LHCN-M2 (cell line): ENCODE measurements at places on chromosomes 7 and 10. TPM values are rescaled to one million over a fixed set of nuclear protein-coding genes. Genes with fewer than 3 reads are reported as not detected.

TMEM270 gene
- not detected in 2 replicates for total RNA-seq

AASS gene
- total RNA-seq = 9.0 and 11.0 TPM in 2 replicates

PLEKHS1 gene
- not detected in 2 replicates for total RNA-seq

FXYD4 gene
- not detected in 2 replicates for total RNA-seq

DBNL gene
- total RNA-seq = 226 and 271 TPM in 2 replicates

SYT15 gene
- total RNA-seq = under 0.01 TPM in 1 of 2 replicates, not detected in the other

SPDYE18 gene
- total RNA-seq = 0.17 TPM in 1 of 2 replicates, not detected in the other

SLC39A12 gene
- total RNA-seq = not detected in 2 replicates

CPED1 gene
- 71.4 and 75.8 TPM in 2 replicates for total RNA-seq

LRRC18 gene
- total RNA-seq = not detected in 2 replicates

CPA2 gene
- total RNA-seq = not detected in 2 replicates

CRPPA gene
- total RNA-seq = 3.7 and 4.5 TPM in 2 replicates

CYP2W1 gene
- 0.06 TPM in 1 of 2 replicates, not detected in the other for total RNA-seq

TNS3 gene
- 499 and 556 TPM in 2 replicates for total RNA-seq

ASAH2 gene
- 0.51 and 0.80 TPM in 2 replicates for total RNA-seq

LOXL4 gene
- 0.19 and 0.46 TPM in 2 replicates for total RNA-seq

ATOH7 gene
- 0.11 TPM in 1 of 2 replicates, not detected in the other for total RNA-seq
